Occipital lobe (tissue), 3 donors: ENCODE measurements at places on chromosomes 1 and 21. TPM values are rescaled to one million over a fixed set of nuclear protein-coding genes. Genes with fewer than 3 reads are reported as not detected.

DNA sequence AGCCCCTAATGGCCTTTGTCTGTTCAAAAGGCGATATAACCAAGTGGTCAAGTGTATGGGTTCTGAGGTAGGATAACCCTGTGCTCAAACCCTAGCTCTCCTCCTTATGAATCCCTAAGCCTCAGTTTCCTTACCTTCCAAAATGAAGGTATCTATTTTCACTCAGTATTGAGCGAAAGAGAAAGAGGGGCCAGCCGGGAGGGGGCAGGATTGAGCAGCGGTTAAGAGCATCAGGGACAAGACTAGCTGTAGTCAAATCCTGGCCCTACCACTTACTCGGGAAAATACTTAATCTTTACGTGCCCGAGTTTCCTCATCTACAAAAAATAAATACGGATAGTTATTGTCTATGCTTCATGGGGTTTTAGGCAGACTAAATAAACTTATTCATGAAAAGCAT, 25.7 kb downstream of the LY9 start:
- DNase-seq: no peak

DNA sequence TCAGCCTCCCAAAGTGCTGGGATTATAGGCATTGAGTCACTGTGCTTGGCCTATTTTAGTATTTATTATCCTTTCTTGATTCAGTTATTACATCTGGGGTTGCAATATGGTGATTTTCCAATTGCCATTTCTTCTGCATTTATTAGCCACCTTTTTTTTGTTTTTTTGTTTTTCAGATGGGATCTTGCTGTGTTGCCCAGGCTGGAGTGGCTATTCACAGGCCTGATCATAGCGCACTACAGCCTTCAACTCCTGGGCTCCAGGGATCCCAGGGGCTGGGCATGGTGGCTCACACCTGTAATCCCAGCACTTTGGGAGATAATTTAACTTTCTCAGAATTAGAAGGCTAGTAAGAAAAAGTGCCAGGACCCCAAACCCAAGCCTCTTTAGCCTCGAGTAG, 82.1 kb upstream of the PGD start:
- DNase-seq: no peak

GRCh38 chr1:45430490-45430889, 60.5 kb downstream of the TESK2 start:
- DNase-seq: no peak

Gene SLC44A5
- 266 TPM for total RNA-seq

GRCh38 chr1:16276302-16277030, 39.5 kb upstream of the CPLANE2 start:
- DNase-seq: no peak

Gene OR6K3
- total RNA-seq: not detected

Gene PGLYRP3
- total RNA-seq: not detected

GRCh38 chr1:222618001-222618879, at the start of gene MIA3:
Gene MIA3, plus strand, starts transcription at chr1:222618097. Its CDS starts 14 bp downstream, at chr1:222618111.
- DNase-seq: peak; percentile 79

DNA sequence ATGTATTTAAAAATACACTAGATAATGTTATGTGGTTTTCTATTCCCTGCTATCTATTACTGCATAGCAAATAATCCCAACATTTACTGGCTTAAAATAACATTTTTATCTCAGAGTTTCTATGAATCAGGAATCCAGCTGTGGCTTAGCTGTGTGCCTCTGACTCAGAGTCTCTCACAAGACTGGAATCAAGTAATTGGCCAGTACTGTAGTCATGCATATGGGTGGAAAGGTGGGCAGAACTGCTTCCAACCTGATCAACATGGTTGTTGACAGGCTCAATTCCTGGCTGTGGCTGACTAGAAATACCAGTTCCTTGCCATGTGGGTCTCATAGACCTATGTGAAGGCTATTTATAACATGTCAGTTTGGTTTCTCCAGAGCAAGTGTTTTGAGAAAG, 131.8 kb downstream of the PDE4B start:
- no peak for DNase-seq

- no peak for DNase-seq
Observed at GRCh38 chr1:76832521-76832920, 34.8 kb upstream of the ST6GALNAC5 start.

DNA sequence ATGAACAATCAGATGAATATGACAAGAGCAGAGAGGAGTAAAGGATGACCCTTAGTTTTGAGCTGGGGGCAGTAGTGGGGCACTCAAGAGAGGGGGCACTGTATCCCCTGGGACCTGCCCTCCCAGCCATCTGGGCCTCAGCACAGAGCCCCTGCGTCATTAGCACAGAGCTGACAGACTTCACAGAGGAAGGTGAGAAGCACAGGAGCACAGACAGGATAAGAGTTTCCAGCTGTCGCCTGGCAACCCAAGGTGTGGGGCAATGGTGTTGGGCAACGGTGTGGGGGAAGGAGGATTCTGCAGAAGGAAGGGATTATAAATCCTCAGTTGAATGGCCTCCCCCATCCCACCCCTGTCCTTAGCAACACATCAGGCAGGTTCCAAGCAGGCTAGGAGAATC, 30.2 kb downstream of the RAB3B start:
- DNase-seq: no peak

DNA sequence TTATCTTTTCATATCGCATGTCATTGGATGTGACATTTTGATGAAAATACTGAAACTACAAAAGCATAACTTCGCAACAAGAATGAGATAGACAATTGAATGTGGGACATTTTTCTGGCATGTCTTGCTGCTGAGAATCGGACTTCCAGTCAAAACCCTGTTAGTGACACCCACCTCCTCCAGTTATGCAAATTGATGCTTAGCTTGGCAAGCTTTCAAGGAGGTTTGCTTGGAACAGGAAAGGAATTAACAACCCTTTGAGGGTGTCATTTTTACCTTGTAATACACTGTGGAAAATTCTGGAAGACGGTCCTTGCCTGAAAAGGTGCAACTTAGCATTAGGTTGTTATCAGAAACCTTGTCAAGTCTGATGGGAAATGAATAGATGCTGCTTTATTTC, 38.8 kb upstream of the FAM3B start:
- no peak for DNase-seq

GRCh38 chr21:40547906-40548513, 298.9 kb downstream of the DSCAM start:
- no peak for DNase-seq

Gene CLDN8
- total RNA-seq: not detected

DNA sequence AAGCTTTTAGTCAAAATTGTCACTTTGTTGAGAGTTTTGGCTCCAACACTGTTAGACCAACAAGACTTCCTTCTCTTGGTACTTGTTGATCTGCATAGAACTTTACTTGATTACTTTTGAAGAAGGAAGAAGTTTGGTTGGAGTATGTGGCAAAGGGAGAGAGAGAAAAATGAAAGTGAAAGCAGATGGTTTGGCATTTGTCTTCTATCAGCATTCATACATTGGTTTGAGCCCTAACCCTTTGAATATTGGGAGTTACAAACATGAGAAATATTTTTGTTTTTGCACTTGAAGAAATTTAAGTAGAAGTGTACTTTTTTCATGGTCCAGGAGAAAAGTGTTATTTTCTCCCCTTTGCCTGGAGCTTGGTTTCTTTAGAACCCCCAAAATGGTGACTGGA, 169.8 kb downstream of the ADGRL4 start:
- no peak for DNase-seq

- DNase-seq: no peak
Observed at GRCh38 chr1:203652724-203653461, 26.3 kb downstream of the ATP2B4 start.

GRCh38 chr1:157399984-157400382, 152.3 kb downstream of the FCRL5 start:
- DNase-seq: no peak

DNA sequence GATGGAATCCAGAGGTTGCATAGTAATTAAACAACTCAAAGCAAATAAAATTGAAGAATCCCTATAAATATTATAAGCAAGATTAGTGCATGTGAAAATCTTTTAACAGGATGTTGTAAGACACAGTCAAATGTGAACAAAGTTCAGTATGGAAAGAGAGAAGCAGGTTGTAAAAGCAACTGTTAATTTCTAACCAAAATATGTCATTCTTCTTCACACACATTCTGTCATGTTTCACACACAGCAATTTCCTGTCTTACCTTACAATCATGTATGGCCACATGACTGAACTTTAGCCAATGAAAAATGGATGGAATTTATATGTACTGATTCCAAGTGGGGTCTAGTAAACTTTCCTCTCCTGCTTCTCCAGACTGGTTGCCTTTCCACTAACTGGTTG, 527.7 kb upstream of the TMPRSS15 start:
- DNase-seq: no peak

- no peak for DNase-seq
Observed at GRCh38 chr1:75575837-75576236, 35.1 kb downstream of the SLC44A5 start.

DNA sequence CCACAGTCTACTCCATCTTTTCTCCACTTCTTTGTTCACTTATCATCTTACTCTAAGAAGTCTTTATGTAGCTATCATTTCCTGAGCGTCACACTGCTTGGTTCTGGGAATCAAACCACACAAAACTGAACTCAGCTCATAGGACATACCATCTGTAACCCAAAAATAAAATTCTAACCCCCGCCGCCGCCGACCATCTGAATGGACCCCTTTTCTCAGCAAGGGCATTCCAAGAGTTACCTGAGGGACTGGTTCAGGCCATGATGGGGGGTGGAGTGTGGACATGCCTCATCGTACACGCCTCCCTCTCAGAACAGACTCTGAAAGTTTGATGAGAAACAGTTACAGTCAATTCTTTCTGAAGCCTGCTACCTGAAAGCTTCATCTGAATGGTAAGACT, 12.6 kb upstream of the CHI3L2 start:
- DNase-seq: no peak

Gene MAD2L2
- 43.4 TPM for total RNA-seq
